ENCODE measurements at places on chromosomes 6 and 20.
A peak's percentile ranks its signal among the peaks of the same experiment; 100 is the strongest.

DNA sequence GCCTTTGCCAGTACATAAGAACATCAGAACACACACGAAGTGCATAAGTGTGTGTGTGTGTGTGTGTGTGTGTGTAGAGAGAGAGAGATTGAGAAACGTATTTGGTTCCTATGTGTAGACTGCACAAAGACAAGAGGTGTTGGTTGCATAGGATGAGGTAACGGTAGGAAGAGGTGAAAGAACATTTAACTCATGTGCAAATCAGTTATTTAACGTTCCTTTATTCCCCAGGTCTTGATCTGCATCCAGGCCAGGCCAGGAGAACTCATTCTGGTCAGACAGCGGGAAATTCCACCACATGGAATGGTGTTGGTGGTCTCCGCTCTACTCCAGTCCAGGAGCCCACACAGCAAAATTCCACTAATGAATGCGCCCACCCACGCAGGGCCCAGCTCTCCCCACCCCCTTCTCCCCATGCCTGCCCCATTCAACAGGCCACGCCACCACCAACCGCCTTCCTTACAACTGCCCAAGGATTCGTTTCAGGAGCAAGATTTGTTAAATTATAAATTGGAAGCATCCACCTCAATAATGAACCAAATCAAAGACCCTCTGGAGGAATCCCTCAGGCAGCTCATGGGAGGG is 86.8 kb downstream of the CLIC5 start:
- DNase-seq, result no peak

DNA sequence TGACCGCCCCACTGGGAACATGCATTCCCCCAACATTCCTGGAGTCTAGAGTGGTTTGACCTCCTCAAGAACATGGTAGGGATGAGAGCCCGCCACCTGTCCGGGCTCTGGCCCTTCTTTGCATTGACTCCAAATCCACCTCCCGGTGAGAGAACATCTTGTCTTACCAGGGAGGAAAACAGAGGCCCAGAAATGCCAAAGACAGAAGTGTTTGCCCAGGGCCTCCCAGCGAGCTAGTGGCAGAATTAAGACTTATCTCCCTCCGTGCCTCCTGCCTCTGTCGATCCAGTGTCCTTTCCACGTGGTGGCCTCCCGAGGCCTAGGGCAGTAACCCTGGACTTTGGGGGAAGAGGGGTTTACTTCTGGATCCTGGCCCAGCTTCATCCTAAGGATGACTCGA is 134.8 kb downstream of the JPH2 start:
- DNase-seq, result no peak

- no peak for DNase-seq
Observed at GRCh38 chr6:27838945-27839625, 73.1 kb downstream of the OR2B2 start.

DNA sequence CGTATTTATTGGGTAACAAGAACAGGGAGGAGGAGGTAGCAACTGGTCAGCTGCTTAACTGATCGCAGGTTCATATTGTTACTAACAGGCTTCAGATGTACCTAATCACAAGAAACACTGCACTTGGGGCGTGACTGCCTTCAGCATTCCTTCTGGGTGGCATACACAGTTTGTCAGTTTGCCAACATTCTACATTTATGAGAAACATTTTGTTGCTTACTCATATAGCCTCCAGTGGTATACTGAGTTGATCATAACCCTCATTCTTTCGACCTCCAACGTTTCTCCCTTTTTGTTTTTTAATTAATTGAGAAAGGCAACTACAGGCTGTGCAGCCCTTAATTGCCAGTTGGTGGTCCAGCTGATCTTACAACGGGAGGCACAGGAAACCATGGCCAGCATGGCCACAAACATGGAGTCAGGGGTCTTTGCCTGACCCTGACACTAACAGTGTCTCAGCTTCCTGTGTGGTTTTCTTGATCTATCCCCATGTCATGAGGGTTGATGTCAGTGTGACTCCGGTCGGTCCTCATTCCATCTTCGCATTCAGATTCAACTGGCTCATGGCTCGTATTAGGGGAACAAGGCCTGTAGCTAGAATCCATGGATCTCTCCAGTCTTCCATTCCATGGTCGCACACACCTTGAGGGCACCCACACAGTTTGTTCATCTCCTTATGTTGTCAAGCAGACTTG is 9.4 kb downstream of the EPB41L2 start:
- no peak for DNase-seq

GRCh38 chr20:3927486-3928291 is 38.5 kb downstream of the PANK2 start:
- peak; percentile 21 for DNase-seq

GRCh38 chr6:45327956-45328522 is at the start of gene RUNX2:
RUNX2 (plus strand) TSS chr6:45328330; CDS start chr6:45328727, 397 bp downstream.
- DNase-seq, result no peak

GRCh38 chr20:9493803-9494202 is 20.6 kb upstream of the LAMP5 start:
- DNase-seq, result no peak

- DNase-seq, result no peak
Observed at GRCh38 chr6:20885076-20885475, 350.8 kb downstream of the CDKAL1 start.

GRCh38 chr6:107794771-107795170 is 29.3 kb downstream of the SCML4 start:
- DNase-seq, result no peak

DNA sequence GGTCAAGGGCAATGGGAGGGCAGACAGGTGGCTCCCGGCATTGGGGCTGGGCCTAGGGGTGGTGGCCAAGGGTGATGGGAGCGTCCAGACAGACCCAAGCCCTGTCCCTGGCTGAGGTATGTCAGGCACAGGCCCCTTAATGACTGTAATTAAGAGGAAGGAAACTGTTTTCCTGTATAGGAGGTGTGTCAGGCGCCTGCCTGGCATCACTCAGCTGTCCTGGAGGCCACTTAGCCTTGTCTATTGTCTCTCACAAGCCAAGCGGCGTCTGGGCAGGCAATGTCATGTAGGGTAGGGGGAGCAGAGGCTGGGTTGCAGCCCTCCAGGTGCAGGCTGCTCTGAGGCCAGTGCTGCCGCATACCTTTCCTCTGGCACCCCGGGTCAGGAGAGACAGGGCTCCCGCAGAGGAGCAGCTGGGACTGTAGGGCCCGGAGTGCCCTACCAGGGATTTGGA is 3.9 kb upstream of the FAM83C start:
- no peak for DNase-seq

DNA sequence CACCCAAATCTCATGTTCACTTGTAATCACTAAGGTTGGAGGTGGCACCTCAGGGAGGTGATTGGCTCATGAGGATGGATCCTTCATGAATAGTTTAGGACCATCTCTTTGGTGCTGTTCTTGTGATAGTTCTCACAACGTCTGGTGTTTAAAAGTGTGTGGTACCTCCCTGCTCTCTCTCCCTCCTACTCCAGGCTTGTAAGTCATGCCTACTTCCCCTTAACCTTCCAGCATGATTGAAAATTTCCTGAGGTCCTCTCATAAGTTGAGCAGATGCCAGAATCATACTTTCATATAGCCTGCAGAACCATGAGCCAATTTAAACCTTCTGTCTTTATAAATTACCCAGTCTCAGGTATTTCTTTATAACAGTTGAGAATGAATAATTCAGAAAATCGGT is 16.6 kb downstream of the HLA-A start:
- no peak for DNase-seq

- no peak for DNase-seq
Observed at GRCh38 chr6:83853178-83854000, at the start of gene RIPPLY2. RIPPLY2 (plus strand) TSS chr6:83853360; CDS start chr6:83853417, 57 bp downstream.

DNA sequence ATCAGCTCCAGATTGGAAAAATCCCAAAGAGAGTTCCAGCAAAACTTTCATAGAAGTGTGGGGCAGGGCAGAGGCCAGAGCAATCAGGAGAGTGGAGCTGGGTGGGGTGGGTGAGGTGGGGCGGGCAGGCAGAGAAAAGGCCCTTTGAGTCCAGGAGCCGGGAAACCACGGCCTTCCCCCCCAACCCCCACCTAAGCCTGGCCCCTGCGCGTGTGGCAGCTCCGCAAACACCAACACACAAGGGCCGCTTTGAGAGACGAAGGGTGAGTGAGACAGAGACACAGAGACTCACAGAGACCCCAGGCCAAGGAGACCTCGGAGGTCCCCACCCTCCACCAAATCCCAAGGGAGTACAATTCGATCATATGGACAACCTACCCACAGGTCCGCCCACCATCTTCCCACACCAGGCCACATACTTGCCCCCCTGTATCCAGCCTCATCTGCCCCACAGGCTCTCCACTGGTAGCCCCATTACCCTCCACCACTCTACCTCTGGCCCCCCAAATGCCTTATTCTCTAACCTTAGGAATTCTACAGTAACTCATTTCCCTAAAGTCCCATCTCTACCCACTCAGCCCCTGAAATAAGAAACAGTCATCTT is 1.7 kb downstream of the COL11A2 start:
- DNase-seq, result no peak

DNA sequence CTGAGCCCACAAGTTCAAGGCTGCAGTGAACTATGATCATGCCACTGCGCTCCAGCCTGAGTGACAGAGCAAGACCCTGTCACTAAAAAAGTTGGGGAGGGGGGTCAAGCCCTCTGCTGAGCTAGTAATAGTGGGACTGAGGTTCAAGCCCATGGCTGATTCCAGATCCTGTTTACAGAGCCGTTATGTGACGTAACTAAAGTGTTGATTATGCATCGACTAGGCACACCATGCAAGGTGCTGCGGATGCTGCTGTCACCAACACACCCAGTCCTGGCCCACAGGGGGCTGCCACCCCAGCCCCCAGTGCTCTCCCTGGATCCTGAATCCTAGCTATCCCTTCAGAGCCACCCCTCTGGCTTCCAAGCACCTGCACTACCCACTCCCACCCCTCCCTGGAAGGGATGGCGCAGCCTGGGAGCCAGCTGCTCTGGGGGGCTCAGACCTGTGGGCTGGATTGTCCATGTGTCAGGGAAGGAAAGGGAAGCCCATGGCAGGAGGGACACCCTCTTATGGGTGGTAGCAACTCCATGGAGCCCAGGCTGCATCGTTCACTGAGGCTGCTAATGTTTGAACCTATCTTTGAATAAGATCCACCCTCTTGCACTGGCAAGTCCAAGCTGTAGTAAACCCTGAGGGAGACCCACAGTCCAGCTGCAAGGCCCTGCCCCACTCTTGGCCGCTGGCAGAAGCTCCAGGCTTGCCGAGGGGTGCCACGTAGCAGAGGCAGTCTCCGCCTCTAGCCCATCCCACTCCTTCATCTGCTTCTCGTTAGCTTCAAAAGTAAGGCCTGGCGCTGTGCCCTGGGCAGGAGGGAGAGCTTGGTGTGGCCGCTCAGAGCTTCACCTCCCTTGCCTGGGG is 95.0 kb downstream of the SNX5 start:
- no peak for DNase-seq

DNA sequence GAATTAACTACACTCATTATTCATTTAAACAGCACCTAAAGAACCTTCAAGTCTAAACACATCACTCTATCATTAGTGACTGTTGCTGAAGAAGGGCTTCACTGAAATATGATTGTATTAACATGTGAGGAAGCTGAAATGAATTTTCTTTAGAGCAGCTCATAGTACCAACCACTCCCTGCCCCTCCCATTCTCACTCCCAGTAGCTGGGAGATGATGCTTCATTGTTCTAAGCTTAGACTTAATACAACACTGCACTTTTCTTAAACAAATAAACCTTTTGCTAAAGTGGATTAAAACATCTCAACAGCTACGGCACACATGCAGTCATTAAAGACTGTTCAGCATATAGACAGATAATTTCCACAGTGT is 63.1 kb downstream of the ATXN1 start:
- no peak for DNase-seq

GRCh38 chr20:48648482-48649051 is 179.2 kb downstream of the PREX1 start:
- no peak for DNase-seq

- no peak for DNase-seq
Observed at GRCh38 chr20:33252460-33252859, 16.7 kb downstream of the BPIFA1 start.

- no peak for DNase-seq
Observed at GRCh38 chr20:58175836-58176235, 52.6 kb downstream of the ANKRD60 start.

DNA sequence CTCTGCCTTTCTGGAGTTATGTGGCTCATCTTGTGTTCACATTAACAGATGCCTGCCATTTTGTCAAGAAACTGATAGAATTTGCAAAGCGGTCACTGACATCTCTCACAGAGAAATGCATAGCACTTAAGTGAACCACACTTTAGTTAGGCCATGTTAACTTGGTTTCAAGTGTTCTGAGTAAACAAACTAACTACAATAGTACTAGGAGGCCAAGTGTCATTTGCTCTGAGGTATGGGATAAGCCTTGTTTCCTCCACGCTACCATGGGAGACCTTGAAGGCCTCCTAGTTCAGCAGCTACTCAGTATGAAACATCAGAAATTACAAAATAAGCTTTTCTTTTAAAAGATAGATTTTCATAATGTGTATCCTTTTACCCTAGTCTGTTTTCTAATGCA is 143.5 kb upstream of the MARCKS start:
- DNase-seq, result no peak

DNA sequence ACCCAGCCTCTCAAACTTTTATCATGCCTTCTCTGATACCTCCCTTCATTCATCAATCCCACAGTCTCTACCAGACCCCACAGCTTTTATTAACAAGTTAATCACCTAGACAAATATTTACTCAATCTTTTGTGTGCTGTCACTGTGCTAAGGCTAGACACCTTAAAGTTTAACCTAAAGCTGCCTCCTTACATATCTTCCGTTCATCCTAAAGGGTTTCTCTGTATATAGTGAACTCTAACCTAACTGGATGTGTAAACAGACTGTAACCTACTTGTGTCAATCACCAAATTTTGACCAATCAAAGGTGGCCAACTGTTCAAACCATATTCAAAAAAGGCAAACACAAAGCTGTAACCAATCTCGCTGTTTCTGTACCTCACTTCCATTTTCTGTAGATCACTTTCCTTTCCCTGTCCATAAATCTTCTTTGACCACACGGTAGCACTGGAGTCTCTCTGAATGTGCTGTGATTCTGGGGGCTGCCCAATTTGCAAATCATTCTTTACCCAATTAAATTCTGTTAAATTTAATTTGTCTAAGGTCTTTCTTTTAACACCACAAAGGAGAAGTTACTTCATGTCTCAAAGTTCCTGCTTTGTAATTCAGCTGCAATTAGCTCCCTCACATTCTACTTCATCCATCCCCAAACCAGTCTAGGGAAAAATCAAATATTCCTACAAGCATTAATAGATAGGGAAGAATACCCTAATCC is 72.5 kb downstream of the ARHGAP18 start:
- no peak for DNase-seq

DNA sequence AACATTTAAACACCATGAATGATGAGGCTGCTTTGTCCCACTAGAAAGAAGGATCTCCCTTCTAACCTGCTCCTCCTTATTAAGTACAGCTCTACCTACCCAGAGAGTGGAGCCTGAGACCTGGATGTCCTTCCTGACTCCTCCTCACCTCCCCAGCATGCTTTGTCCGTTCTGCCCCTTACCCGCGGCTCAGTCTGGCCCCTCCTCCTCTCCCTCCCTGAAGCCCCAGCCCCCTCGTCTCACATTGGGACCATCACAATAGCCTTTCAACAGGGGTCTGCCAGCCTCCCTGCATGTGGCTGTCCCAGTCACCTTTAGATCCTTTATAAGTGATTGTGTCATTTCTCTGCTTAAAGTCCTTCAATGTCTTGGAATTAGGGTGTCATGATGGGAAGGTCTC is 72.5 kb downstream of the DZANK1 start:
- DNase-seq, result no peak
